T1000 (cell line): ENCODE measurements at places on chromosomes 2 and 18.

- DNase-seq: peak; percentile 42
Observed at GRCh38 chr2:85162746-85163301, 29.6 kb downstream of the TCF7L1 start.

- no peak for DNase-seq
Observed at GRCh38 chr18:13831864-13832508, 8.0 kb downstream of the MC5R start.

DNA sequence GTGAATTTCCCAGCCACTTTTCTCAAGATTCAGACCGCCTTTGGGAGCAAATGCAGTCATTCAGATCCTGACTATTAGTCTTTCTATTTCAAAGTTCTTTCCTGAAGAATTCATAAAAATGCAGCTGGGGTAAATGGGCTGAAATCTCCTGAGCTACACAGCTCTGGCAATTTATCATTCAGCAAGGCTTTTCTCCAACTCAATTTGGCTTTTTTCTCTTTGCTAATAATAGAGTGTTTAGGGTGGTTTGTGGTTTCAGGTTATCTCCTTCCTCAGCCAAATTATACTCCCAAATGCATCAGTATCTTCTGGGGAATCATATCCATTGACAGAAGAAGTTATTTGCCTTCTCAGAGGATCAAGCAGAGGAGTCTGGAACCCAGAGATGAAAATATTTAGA is 282.4 kb upstream of the SLC14A2 start:
- no peak for DNase-seq

DNA sequence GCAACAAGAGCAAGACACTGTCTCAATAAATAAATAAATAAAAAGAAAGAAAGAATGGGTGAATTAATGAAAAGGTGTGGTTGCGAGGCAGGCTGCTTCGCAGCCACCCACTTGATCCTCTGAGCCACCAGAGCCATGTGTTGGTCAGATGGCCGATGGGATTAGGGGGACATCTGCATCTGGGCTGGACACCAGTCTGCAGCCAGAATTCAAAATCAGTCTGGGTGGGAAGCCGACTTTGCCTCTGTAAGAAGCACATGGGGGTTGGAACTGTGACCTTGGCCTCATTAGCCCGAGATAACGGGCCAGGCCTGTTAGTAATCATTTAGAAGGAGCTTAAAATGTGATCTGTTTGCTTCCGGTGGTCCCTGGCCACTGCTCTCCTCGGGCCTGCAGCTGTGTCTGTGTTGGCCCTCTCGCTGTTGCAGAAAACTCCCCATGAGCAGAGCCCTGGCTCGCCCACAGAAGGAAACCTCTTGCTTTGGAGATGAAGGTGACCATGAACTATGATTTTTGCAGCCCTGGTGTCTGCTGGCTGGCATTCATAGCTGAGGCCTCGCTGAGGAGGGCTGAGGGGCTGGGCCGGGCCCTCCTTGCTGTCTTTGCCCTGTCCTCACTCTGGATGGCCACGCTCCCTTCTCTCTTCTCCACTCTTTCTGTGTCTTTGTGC is 94.4 kb downstream of the DYSF start:
- no peak for DNase-seq

DNA sequence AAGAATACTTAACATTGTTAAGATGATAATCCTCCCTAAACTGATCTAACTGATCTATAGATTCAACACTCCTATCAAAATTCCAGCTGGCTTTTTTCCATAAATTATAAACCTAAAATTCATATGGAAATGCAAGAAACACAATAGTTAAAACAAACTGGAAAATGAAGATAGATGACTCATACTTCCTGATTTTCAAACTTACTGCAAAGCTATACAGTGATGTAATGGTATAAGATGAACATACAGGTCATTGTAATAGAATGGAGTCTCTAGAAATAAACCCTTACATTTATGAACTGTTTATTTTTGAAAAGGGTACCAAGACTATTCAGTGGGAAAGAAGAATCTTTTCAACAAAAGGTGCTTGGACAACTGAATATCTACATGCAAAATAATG is 32.3 kb downstream of the UBXN4 start:
- DNase-seq: no peak

DNA sequence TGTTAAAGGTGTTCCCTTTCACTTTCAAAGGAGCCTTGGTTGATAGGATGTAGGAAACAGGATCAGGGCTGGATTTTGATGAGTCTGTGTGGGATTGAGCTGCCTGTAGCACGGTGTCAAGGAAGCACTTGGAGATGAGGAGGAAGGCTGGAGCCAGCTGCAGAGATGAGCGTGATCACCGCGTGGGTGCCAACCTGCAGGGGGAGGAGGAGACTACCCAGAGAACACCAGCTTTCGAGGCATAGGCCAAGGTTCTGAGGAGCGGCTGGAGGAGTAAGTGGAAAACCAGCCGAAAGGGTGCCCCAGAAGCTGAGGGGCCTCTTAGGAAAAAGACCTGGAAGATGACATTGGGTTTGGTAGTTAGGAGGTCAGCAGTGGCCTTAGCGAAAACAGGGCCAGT is 64.2 kb downstream of the TGOLN2 start:
- no peak for DNase-seq

DNA sequence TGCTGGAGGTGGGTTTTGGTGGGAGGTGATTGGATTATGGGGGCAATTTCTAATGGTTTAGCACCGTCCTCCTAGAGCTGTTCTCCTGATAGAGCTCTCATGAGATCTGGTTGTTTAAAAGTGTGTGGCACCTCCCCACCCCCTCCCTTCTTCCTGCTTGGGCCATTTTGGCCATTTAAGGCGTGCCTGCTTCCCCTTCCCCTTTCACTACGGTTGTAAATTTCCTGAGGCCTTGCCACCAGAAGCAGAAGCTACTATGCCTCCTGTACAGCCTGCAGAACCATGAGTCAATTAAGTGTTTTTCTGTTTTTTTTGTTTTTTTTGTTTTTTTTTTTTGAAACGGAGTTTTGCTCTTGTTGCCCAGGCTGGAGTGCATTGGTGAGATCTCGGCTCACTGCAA is 335.7 kb upstream of the HS6ST1 start:
- no peak for DNase-seq

DNA sequence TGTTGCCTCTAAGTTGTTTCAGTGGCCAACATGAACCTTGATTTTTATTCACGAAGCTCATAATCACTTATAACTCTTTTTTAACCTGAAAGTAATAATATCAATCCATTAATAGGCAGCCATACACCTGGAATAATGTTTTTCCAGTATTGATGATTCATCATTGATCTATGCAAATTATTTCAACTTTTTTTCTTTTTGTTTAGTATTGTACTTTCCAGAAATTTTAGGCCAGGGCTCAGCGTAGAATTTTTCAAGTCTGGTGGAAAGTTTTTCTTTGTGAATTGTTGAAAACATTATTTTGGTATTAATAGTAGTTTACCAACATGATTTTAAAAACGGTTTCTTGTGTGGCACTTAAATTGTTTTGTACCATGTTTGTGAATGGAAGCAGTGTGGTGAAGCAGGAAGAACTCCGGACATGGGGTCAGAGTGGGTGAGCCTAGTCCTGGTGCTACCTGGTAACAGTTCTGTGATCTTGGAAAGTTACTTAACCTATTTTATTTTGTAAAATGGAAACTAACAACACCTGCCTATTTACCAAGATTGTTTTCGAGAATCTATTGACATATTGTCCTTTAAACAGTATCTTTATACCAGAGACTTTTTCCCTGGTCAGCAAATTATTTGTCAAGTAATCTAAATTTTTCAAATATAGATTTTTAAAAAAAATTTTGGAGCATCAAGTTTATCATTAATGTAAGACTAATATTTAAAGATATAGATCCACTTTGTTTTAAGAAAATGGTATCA is 2.3 kb downstream of the INSIG2 start:
- no peak for DNase-seq

DNA sequence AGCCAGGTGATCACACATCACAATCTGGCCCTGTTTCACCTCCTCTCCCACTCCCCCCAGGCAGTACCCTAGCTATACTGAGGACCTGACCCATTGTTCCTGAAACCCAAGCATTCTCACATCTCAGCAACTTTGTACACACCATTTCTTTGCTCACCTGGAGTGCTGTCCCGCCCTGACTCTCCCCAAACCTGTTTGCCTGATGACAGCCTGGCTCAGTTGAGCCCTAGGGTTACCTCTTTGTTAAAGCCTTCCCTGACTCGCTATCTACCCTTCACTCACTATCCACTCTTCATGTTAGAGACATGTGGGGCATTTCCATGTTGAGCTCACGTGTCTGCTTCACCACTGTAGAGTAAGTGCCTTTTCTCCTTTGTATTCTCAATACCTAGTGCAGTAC is 49.1 kb downstream of the GREB1L start:
- DNase-seq: no peak

DNA sequence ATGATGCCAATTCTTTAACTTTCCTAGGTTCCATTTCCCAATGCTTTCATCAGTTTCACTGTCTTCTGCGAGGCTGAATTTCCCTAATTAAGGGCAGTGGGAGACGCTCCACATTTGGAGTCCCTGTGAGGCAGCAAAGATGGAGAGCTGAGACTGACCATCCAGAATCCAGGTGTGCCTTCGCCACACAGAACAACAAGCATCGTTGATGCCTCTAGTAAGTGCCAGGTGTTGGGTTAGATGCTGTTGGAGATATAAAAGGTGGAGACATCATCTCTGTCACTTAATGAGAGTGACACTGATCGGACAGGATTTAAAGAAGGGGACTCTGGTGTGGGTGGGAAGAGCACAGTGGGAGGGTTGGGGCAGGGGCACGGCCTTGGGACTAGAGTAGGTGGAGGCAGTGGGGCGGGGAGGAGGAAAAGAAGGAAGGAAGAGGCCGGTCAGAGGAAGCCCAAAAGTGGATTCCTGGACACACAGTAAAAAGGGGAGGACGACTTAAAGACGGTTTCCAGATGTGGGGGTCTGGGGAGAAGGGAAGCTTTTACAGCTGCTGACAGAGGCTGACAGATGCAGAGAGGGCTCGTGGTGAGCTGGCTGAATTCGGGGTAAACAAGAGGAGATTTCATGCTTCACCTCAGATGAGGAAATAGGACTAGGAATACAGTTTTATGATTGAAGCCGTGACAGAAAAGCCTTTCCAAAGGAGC is 113.0 kb downstream of the BCL2 start:
- DNase-seq: no peak

- no peak for DNase-seq
Observed at GRCh38 chr18:30404422-30404821, 638.1 kb downstream of the DSC3 start.

DNA sequence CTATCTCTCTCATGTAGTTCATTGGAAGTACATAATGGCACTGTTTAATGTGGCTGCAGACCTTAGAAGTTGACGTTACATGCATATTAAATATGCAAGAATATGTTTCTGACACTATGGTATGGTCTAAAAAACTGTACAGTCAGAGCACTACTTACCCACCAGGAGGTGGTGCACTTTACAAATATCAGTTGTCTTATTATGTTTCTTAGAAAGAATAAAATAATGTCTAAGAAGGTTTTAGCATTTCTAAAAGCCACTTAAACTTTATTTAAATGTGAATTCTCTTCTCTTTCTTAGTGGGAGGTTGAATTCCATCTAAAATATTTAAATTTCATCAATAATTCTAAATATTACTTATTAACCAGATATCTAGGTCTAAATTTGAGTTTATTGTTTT is 4.3 kb downstream of the TMEFF2 start:
- no peak for DNase-seq

DNA sequence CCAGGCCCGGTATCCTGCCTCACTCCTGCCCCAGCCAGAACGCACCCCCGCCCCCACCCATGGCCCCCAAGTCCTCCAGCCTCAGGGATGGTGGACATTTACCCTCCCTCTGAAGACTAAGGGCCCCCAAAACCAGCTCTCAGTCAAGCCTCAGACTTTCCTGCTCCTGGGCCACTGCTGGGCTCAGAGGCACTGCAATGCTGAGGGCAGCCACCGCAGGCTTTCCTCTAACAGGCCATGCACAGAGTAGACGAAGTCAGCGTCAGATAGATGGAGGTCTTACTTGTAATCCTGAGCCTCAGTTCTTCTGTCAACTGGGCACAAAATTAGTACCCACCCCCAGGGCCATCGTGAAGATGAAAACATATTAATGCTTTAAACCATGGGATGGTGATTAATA is 92.6 kb downstream of the TTC32 start:
- no peak for DNase-seq

GRCh38 chr2:192127434-192127833 is 67.3 kb downstream of the TMEFF2 start:
- DNase-seq: no peak

- no peak for DNase-seq
Observed at GRCh38 chr2:105760639-105761337, 16.1 kb downstream of the NCK2 start.

GRCh38 chr2:180063494-180064092 is 56.5 kb upstream of the CWC22 start:
- DNase-seq: no peak
